OCI-M1 (cell line): ENCODE measurements at places on chromosomes 16 and 17.

GRCh38 chr16:12304861-12305596 lies 328.5 kb downstream of the SNX29 start:
- DNase-seq: no peak

DNA sequence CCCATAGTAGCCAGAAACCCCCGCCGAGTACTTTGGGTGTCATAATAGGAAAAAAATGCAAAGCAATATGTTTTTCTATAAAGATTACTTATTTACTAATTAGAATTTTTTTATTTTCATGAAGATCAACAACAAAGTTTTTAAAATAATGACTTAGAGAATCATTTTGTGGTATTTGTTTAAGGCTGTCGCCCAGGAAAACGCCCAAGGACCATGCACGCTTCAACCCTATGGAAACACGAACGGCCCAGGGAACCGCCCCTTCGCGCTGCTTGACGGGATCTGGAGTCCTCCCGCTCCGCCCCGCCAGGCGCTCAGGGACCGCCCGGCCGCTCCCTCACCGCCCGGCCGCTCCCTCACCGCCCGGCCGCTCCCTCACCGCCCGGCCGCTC lies 408 bp upstream of the KPNA2 start:
- no peak for DNase-seq

- DNase-seq: no peak
These were observed 436 bp upstream of the BRIP1 start for GRCh38 chr17:61863801-61864126.

- DNase-seq: no peak
These were observed 195.4 kb upstream of the C17orf78 start for GRCh38 chr17:37180376-37180775.

GRCh38 chr16:4846503-4846900 lies 586 bp downstream of the GLYR1 start:
- DNase-seq: peak; percentile 59

DNA sequence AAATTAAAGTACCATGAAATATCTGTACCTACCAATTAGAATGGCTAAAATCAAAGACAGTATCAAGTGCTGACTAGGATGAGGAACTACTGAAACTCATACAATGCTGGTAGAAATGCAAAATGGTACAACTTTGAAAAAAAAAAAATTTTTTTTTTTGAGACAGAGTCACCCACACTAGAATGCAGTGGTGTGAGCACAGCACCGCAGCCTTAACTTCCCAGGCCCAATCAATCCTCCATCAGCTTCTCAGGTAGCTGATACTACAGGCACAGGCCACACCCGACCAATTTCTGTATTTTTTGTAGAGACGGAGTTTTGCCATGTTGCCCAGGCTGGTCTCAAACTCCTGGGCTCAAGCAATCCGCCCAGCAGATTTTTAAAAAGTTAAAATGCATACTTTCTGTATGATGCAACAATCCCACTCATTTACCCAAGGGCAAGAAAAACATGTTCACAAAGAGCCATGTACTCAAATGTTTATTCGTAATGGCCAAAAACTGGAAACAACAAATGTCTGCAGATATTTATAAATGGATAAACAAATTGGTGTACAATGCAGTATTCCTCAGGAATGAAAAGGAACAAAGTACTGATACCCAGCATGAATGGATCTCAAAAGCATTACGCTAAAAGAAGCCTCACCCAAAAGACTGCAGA lies 8.7 kb downstream of the SMURF2 start:
- DNase-seq: peak; percentile 7

- DNase-seq: no peak
These were observed 96.2 kb downstream of the RAP1GAP2 start for GRCh38 chr17:2892305-2892971.

DNA sequence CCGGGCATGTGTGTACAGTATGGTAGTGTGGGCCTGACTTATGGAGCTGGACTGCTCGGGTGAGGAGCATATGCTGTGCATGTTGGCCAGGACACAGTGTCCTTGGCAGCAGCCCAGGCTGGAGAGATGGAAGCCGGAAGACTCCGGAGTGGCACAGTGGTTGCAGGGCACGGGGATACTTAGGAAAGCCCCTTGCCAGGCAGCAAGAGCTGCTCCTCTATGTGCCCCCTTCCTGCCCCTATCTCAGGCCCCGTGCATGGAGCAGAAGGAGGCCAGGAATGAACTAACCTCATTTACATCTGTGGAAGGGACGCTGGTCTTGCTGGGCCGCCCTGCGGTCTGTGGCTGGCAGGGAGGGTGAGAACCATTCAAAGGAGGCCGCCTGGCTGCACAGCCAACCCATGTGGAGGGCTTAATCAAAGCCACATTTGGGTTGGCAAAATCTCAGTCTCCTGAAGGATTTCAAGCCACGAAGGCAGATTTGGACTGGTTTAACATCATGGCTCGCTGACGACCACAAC lies 32.2 kb upstream of the RCVRN start:
- DNase-seq: no peak
